ENCODE measurements at places on chromosomes 11 and 22.

DNA sequence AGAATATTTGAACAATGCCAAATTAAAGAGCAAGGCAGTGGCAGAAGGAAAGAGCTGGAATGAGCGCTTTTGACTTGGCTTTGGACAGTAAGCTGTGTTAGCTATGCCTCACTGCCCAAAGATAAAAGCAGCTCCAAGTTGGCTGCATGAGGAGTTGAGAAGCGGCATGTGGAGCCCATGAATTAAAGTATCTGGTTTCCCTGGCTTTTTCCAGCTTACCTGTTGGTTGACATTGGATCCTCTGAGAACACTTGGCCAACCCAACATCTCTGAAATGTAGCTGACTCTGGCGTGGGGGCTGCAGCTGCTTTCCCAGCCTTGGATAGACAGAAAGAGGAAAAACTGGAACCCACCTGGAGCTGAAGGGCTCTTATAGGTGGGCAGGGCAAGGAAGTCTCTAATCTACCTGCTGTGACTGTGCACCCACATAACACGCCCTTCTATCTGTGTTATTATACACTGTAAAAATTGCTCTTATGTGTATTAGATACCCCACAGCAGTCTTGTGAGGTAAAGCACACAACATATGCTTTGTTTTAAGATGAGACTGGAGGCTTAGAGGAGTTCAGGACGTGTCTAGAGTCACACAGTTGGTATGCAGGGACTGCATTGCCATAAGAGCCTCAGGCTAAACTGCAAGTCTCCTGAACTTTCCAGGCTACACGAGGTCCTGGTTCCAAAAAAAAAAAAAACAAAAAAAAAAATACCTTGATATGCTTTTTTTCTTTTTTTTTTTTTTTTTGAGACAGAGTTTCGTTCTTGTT is 5.8 kb downstream of the UBASH3B start:
- DNase-seq, result no peak

GRCh38 chr11:120222916-120223315 is 12.1 kb downstream of the OAF start:
- DNase-seq, result no peak

DNA sequence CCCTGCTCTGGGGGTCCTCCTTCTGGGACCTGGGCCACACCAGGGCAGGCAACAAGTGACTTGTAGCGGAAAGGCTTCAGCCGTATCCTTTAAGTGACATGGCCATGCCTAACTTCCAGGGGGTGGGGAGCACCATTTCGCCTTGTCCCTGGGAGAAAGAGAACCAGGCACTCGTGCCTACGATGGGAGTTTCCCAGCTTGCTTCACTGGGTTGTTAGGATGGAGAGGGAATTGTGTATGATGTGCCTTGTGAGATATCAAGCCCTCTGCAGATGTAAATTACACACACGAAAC is 151.4 kb downstream of the CACNA1I start:
- DNase-seq, result no peak

DNA sequence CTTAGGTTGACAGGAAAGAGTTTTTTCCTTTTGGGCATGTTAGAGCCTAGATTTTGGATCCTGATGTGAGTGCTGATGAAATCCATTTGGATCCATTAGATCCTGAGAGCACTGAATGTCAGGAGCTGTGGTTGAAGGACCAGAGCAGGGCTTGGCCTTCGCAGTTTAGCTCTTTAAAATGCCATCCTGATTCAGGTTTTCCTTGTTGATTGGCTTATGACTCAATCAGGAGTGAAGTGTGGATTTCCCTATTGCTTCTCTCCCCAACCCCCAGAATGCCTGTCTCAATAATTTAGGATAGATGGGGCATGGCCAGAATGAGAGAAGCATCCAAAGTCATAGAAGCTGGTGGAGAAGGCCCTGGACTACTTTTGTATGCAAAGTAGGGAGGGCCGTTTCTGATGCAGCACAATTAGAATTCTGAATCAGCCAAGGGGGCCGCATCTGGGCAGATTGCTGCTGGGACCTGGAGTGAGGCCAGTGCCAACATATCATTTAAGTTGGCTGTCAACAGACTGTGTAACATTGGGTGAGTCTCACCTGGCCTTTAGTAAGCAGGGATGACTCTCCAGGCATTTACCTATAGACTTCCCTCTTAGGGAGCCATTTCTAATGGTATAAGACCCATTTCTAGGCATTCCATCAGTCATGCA is 80.5 kb downstream of the TEAD1 start:
- no peak for DNase-seq

DNA sequence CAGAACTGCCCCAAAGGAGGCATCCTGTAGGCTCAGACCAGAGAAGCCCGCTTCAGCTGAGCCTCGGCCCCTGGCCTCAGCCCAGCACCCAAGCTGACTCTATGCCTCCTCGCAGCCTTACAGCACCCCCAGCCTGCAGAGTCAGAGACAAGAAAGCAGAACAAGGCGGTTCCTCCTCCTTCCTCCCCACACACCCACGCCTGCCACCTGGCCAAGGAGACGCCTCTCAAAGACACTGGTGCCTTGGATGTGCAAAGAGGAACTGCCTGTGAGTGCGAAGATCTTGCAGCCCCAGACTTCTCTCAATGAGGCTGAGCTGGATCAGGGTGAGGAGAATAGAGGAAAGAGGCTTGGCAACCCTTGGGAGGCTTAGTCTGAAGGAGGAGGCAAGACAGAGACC is 60.2 kb downstream of the PDE2A start:
- DNase-seq, result peak; percentile 17

DNA sequence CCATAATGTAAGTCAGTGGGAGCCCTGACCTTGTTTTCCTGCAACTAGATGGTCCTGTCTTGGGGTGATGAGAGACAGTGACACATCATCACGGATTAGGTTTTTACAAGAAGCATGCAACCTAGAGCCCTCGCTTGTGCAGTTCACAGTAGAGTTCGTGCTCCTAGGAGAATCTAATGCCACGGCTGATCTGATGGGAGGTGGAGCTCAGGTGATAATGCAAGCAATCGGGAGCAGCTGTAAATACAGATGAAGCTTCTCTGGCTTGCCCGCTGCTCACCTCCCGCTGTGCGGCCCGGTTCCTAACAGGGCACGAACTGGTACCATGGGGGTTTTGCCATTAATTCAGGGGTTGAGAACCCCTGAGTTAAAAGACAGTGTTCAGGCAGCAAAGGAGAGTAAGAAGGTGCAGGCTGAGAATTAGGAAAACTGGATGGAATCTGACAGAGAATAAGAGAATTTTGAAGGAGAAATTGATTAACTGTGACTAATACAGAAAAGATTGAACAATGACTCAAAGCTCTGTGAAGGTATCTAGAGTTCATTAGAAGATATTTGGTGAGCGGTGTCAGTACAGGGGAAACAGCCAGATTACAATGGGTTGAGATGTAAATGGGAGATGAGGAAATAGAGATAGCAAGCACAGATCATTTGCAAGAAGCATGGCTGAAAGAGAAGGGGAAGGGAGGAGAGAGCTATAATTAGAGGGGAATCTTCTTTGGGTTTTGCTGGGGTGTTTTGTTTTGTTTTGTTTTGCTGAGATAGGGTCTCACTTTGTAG is 21.0 kb downstream of the WEE1 start:
- no peak for DNase-seq

DNA sequence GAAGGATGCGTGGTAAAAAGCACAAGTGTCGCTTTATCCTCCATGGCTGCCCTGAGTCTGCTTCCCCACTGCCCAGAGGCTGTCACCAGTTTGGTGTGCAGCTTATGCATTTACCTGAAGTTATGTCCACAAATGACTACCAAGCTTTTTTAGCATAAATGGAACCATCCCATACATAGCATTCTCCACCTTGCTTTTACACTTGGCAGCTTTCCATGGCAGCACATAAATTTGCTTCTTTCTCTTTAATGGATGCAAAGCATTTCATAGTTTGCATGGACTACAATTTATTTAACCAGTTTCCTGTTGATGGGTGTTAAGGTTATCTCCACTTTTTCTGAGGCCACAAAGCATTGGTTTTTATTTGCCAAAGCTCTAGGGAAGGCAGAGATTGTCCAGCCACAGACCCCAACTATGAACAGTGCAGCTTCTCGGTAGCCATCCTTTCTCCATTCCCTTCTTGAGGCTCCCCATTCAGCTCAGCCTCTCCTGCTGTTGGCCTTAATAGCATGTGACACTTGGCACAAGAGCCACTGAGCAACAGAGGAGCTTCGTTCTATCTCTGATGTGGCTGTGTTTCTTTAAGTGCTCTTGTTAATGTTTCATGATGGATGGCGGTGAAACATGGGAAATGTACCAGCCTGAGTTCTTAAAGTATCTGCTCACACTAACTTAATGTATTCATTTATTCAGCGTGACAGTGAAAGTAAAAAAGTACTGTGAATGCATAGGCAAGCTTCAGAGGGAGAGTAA is 59.8 kb upstream of the NAV2 start:
- DNase-seq, result no peak

- DNase-seq, result no peak
Measured at GRCh38 chr11:25992294-25992693, 339.6 kb upstream of the ANO3 start.

- no peak for DNase-seq
Measured at GRCh38 chr22:46966495-46966845, 204.0 kb downstream of the TBC1D22A start.

GRCh38 chr11:114075344-114075610 is 15.8 kb downstream of the ZBTB16 start:
- no peak for DNase-seq

- DNase-seq, result no peak
Measured at GRCh38 chr11:72124046-72124445, 11.5 kb upstream of the FOLR3 start.

Measured in CD4-positive, alpha-beta T cell treated with Interleukin-12 subunit alpha and Interleukin-12 subunit beta, for 1 hour (primary cell).